ENCODE measurements at places on chromosomes 3 and 15.

- H3K4me3 ChIP-seq: peak overlapping the region; percentile 12
- peak overlapping the region; percentile 43 for H3K27ac ChIP-seq
- DNase-seq: no peak
- H3K36me3 ChIP-seq: peaks cover 4% of the 10 kb centered on the region
- peaks cover 100% of the 10 kb centered on the region for H3K4me1 ChIP-seq
These were observed 54.4 kb downstream of the ATP8B4 start for GRCh38 chr15:50064673-50065072.

- no peak overlapping the region for H3K27ac ChIP-seq
- peaks cover 10% of the 10 kb centered on the region for H3K27me3 ChIP-seq
- H3K4me3 ChIP-seq: no peak overlapping the region
- H3K4me1 ChIP-seq: no peaks in the 10 kb centered on the region
- no peaks in the 10 kb centered on the region for H3K36me3 ChIP-seq
- no peak for DNase-seq
These were observed 203.4 kb upstream of the HES1 start for GRCh38 chr3:193932576-193932975.

DNA sequence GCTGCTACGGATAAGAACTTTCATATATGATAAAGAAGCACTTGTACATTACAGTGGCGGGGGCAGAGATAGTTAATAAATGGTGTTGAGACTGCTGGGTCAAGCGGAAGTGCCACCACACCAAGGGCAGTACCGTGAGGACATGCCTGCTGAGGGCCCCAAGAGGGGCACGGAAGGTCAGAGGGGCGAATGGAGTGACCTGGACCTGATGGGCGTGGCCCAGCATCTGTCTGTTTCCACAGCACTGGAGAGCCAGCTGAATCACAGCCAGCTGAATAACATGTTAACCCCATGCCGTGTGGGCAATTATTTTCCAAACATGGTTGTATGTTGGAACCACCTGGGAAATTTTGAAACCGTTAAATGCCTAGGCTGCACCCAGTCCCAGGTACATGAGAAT, 37.2 kb downstream of the ANKDD1A start:
- H3K27me3 ChIP-seq: peaks cover 3% of the 10 kb centered on the region
- peaks cover 8% of the 10 kb centered on the region for H3K36me3 ChIP-seq
- peaks cover 21% of the 10 kb centered on the region for H3K4me1 ChIP-seq
- DNase-seq: no peak
- H3K27ac ChIP-seq: no peak overlapping the region
- no peak overlapping the region for H3K4me3 ChIP-seq

DNA sequence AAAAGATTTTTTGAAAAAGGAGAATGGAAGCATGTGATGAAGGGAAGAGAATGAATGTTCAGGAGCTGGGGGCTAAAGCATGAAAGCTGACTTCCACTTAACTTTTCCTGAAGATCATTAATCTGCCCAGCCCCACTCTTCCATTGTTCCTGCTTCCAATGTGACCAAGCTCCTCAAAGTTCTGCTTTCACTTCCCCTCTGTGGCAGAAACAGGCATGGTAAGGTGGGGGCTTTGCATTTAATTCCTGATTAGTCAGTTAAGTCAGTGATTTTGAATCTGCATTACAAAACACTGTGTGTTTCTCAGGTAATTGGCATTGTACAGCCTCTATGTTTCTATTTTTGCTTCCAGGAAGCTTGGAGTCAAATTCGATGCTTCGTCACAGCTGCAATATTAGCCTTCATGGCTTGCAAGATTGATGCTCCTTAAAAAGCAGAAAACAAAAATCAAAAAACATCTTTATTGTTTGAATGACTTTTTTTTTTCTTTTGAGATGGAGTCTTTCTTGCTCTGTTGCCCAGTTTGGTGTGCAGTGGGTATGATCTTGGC, 7.3 kb upstream of the TM6SF1 start:
- H3K27me3 ChIP-seq: peaks cover 5% of the 10 kb centered on the region
- no peak overlapping the region for H3K27ac ChIP-seq
- H3K4me1 ChIP-seq: no peaks in the 10 kb centered on the region
- H3K4me3 ChIP-seq: no peak overlapping the region
- no peak for DNase-seq

GRCh38 chr15:23736033-23736673, 49.0 kb upstream of the NDN start:
- H3K4me1 ChIP-seq: no peaks in the 10 kb centered on the region
- H3K27ac ChIP-seq: no peak overlapping the region
- no peaks in the 10 kb centered on the region for H3K27me3 ChIP-seq
- DNase-seq: no peak
- H3K4me3 ChIP-seq: no peak overlapping the region

GRCh38 chr15:88974392-88974791, 61.2 kb upstream of the MFGE8 start:
- DNase-seq: no peak
- no peak overlapping the region for H3K27ac ChIP-seq
- no peaks in the 10 kb centered on the region for H3K4me1 ChIP-seq
- H3K27me3 ChIP-seq: peaks cover 3% of the 10 kb centered on the region

- H3K4me3 ChIP-seq: no peak overlapping the region
- peaks cover 1% of the 10 kb centered on the region for H3K27me3 ChIP-seq
- no peak overlapping the region for H3K27ac ChIP-seq
- H3K36me3 ChIP-seq: peaks cover 9% of the 10 kb centered on the region
- no peak for DNase-seq
These were observed 63.8 kb downstream of the SLC9A9 start for GRCh38 chr3:143784446-143784845.

DNA sequence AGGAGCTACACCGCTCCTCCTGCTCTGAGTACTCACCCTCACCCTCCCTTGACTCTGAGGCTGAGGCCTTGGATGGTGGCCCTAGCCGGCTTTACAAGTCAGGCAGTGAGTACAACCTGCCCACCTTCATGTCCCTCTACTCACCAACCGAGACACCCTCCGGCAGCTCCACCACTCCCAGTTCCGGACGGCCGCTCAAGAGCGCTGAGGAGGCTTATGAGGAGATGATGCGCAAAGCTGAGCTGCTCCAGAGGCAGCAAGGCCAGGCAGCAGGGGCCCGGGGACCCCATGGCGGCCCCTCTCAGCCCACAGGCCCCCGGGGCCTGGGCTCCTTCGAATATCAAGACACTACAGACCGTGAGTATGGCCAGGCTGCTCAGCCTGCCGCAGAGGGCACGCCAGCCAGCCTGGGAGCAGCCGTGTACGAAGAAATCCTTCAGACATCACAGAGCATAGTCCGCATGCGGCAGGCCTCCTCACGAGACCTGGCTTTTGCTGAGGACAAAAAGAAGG, 21.2 kb upstream of the APEH start:
- H3K27me3 ChIP-seq: no peaks in the 10 kb centered on the region
- DNase-seq: no peak
- no peaks in the 10 kb centered on the region for H3K36me3 ChIP-seq

- no peaks in the 10 kb centered on the region for H3K4me1 ChIP-seq
- no peak overlapping the region for H3K4me3 ChIP-seq
- H3K36me3 ChIP-seq: no peaks in the 10 kb centered on the region
- no peaks in the 10 kb centered on the region for H3K27me3 ChIP-seq
These were observed 12.7 kb downstream of the OXTR start for GRCh38 chr3:8756671-8757070.

- peaks cover 93% of the 10 kb centered on the region for H3K4me1 ChIP-seq
- peak overlapping the region; percentile 58 for H3K27ac ChIP-seq
- H3K4me3 ChIP-seq: peak overlapping the region; percentile 0
- H3K36me3 ChIP-seq: no peaks in the 10 kb centered on the region
- peaks cover 5% of the 10 kb centered on the region for H3K27me3 ChIP-seq
These were observed 175.4 kb downstream of the MBNL1 start for GRCh38 chr3:152444029-152444641.
